Heart left ventricle (tissue), 16 donors: ENCODE measurements at places on chromosomes 12 and 14. TPM values are rescaled to one million over a fixed set of nuclear protein-coding genes. Genes with fewer than 3 reads are reported as not detected.

GRCh38 chr14:77265561-77266335 lies 5.3 kb downstream of the NGB start:
- no peak for DNase-seq

DNA sequence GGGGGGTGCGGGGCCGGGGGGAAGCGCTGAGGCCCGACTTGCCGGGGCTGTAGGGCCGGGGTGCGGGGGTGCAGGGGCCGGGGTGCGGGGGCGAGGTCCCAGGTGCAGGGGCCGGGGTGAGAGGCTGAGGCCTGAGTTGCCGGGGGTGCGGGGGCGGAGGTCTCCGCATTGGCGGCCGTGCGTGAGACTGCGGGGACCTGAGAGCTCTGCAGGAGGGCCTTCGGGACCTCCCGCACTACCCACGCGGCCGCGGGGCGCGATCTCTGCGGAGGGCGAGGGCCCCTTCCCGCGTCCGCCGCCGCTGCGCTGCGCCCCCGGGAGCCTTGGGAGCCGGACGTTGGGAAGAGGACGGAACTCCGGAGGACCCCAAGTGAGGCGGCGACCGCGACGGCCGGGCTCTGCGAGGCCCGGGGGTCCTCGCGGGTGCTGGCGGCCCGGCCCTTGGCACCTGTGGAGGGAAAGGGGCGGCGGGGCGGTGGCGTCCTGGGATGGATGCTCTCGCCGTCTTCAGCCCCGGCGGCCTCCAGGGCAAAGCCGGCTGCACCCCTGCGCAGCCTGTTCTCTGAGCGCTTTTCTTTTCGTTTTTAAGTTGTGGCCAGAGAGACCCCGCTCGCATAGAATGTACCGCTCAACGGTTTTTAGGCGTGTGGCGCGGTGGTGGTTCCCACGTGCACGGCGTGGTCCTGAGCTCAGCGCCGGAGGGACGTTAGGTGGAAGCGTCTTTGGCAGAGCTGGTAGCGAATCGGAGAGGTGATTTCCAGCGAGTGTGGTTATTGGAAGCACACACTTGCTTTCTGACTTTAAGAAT lies 1.3 kb downstream of the PIWIL1 start:
- no peak for DNase-seq

DNA sequence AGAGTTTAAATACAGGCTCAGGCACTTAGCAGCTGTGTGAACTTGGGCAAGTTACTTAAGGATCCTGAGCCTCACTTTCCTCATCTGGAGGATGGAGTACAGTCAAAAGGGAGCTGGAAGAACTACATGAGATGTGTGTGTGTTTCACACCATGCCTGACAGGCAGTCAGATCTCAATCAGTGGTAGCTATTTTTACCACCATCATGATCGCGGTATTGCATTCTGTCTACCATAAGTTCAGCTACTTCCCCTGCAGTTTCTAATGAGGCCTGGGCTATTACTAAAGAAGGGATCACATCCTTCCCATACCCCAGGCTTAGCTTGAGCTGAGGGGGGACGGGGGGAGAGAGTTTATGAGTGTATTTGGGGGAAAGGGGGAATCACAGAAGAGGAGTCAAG lies 7.0 kb downstream of the AQP6 start:
- DNase-seq, result no peak

The KLRC2 gene
- not detected for polyA plus RNA-seq

DNA sequence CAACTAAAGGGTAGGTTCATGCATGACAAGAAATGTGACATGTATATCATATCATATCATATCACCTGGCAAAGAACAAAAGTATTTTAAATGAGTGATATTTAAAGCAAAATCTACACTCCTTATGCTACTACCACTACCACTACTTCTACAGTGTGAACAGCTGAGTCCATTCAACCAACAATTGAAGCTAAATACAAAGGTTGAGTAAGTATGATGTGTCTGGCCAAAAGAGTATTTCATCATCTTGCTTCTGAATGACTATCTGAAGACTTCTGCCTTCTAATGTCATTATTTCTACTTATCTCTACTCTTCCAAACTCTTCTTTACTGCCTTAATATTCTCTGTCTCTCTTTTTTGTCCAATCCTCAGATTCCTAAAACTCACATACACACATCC lies 292.6 kb upstream of the CAND1 start:
- no peak for DNase-seq

The NAV3 gene
- 2.6 TPM for polyA plus RNA-seq

- DNase-seq, result no peak
These were observed 249.5 kb upstream of the CLEC14A start for GRCh38 chr14:38505221-38505972.

- DNase-seq, result no peak
These were observed 700.5 kb upstream of the STXBP6 start for GRCh38 chr14:25750436-25750835.

GRCh38 chr14:100532906-100533655 lies 54.1 kb downstream of the BEGAIN start:
- DNase-seq, result no peak

The TAS2R50 gene
- 0.10 TPM for polyA plus RNA-seq

GRCh38 chr14:75141967-75142366 lies 15.1 kb upstream of the NEK9 start:
- no peak for DNase-seq

DNA sequence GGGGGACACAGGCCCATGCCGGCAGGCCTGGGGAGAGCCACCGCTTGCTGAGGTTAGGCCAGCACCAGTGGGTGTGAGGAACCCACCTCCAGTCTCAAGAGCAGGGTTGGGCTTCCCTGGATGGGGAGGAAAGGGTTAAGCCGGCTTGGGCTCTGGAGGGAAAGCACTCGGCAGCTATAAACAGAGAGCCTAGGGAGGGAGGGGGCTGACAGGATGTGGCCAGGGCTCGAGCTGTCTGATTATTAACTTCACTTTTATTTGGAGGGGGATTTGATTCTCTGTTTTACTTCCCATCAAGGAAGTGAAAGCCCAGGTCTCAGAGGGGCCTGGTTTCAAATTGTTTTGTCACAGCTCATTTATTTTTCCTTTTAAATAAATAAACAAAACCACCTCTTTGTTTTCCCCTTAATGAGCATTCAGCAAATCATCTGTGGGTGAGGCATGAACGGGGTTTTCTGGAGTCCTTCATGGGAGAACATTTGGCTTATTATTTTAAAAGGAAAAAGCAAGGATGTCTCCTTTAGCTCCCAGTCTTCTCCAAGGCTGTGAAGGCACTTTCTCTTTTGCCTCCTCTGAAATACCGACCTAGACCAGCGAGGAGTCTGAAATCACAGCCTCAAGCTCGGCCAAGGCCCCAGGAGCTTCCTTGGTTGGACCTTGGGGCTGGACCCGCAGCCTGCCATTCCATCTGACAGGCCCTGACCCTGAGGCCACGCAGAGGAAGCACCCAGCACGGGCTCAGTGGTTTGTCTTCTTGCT lies 21.9 kb upstream of the ZFP36L1 start:
- DNase-seq, result peak; percentile 65

The HOXC10 gene
- polyA plus RNA-seq, result not detected

- no peak for DNase-seq
These were observed 170.1 kb upstream of the GRIP1 start for GRCh38 chr12:66848967-66849366.

The POTEM gene
- not detected for polyA plus RNA-seq

DNA sequence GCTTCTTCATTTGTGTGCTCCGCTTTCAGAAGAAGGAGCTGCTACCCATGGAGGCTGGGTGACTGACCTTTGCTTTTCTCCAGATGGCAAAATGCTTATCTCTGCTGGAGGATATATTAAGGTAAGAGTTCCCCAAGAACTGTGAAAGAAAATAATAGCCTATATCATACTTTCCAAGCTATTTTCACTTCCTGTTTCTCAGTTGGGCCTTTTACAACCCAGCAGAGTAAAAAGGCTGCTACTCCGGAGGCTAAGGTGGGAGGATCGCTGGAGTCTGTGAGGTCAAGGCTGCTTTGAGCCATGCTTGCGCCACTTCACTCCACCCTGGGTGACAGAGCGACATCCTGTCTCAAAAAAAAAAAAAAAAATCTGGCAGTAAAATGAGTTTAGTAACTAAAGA lies 82.1 kb downstream of the APAF1 start:
- no peak for DNase-seq

The ACSM4 gene
- not detected for polyA plus RNA-seq

DNA sequence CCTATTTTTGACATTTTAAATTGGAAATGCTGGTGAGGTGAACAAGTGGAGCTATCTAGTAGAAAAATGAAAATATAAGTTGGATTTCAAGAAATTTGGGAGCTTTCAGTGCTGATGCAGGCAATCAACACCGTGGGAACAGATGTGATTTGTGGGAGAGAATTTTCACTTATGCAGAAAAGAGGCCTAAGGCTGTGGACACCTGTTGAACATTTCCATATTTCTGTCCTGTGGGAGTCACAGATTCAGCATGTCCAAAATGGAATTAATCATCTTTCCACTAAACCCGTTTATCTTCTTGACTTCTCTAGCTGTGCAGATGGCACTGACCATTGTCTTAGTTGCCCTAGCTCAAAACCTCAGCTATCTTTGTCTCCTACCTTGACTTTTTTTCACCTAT lies 2.5 kb upstream of the GPATCH2L start:
- no peak for DNase-seq

DNA sequence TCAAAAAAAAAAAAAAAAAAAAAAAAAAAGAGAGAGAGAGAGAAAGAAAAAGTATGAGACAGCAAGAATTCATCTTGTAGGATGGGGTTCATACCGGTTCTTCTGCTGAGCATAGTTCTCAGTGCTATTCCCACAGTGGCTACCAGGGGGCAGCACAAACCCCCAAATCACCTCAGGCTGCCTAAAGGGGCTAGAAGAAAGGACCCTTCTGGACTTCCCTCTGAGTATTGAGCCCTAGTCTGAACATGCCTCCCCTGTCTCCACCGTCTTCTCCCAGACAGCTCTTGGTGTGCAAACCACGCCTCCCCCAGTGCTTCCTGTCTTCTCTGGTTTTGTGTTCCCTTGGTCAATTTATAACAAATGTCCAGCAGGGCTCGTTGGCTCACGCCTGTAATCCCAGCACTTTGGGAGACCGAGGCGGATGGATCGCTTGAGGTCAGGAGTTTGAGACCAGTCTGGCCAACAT lies 31.3 kb upstream of the SMUG1 start:
- DNase-seq, result peak; percentile 49

The KRT79 gene
- polyA plus RNA-seq, result 0.24 TPM

DNA sequence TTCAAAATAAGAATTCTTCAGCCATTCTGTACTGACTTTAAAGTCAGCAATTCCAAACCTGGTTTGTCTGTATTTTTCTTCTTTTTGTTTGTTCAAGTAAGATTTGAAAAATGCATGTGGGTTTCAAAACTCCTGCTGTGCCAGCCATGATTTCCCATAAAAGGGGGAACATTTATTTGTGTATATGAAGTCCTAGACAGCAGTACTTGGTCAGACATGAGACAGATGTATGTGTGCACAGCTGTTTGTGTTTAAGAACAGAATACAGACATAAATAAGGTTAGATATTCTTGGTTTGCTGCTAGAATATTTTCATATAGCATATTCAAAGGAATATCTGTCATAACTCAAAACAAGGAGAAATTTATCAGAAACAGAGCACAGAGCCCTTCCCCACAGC lies 236.0 kb downstream of the ADAMTS20 start:
- no peak for DNase-seq

The MMP14 gene
- 25.7 TPM for polyA plus RNA-seq

GRCh38 chr12:96321941-96322340 lies 78.3 kb downstream of the CDK17 start:
- DNase-seq, result no peak

DNA sequence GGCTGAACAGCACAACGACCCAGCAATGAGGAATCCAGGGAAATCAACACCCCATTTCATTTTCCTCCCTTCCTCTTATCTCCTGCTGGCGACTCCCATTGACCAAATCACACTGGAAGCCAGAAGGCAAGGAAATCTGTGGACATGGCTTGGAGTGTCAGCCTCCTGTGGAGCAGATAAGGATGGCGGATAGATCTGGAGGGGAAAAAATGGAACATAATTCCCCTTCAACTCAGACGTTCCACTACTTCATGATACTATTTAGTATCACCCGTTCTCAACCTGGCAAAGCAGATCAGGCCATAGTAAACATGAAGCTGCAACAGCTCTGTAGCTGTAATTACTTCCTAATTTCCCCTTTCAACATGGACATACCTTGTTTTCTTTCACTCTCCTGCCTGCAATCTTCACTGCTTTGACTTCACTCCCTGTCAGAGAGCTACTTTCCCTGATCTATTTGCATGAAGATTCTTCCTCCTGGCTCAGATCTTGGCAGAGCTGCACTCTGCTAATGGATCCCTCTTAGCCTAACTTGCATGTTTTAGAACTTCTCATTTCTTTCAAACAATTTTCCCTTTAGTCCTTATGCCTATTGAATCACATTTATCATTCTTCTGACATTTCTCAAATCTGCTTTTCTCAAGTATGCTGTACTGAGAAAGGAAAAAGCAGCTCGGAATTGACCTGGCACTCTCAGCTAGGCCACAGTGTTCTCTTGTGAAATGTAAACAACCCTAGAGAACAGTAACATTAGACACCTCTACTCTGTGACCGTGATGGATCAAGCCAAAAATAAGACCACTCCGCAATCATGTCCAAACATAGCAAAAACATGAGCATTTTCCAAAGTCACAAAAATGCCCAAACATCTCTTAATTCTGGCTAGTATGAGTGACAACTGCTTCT lies 135.1 kb downstream of the ETNK1 start:
- DNase-seq, result no peak

DNA sequence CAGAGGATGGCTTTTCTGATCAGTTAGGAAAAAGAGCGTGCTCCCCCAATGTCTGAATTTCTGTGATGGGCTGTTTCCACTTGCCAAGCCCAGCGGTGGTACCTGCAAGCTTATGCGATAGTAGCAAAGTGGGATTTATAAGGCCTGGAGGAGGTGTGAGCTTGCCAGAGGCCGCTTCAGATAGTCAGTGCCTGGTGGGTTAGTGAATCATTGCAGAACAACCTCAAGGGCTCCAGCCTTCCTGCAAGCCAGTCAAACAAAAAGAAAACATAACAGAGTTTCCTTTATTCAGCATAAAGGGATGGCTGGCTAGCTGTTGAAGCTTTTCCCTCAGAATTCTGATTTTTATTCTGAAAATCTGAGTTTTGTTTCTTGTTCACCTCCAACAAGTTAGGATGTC lies 7.6 kb upstream of the BMP4 start:
- no peak for DNase-seq

DNA sequence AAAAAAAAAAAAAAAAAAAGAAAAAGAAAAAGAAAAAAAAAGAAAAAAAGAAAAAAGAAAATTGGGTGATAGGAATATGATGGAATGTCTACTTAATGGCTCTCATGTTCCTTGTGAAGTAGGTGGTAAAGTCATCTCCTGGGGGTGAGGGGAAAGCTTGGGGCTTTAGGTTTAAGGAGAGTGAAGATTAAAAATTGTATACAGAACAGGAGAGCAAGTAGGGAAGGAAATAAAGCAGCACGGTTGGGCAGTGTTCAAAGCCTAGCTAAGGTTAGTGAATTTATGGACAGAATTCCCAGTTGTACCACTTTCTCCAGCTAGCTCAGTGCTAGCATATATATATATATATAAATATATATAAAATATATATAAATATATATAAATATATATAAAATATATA lies 40.0 kb upstream of the SLC2A13 start:
- DNase-seq, result no peak

- DNase-seq, result no peak
These were observed 338.2 kb downstream of the TMEM117 start for GRCh38 chr12:44174053-44174452.

- no peak for DNase-seq
These were observed 5.1 kb downstream of the SLC38A2 start for GRCh38 chr12:46367351-46368029.
